ENCODE measurements at places on chromosomes 2 and 18.

GRCh38 chr2:127043367-127044164 lies 63.4 kb downstream of the BIN1 start:
- DNase-seq: no peak

DNA sequence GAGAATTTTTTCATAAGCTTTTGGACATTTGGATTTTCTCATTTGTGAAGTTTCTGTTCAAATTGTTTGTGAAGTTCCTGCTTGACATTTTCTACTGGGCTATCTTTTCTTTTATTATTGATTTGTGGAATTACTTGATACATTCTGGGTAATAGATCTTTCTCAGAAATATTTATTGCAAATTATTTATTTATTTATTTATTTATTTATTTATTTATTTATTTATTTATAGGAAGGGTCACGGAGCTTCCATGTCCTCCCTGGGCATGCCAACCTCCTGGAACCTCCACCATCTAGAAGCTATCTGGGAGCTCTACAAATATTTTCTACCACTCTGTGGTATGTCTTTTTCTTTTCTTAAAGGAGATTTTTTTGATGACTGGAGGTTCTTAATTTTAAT lies 25.7 kb upstream of the SERPINB7 start:
- no peak for DNase-seq

GRCh38 chr2:101559551-101559950 lies 84.6 kb upstream of the RFX8 start:
- DNase-seq: no peak

- DNase-seq: no peak
Observed at GRCh38 chr2:137659616-137660015, 304.7 kb upstream of the HNMT start.

- no peak for DNase-seq
Observed at GRCh38 chr2:204261846-204262245, 283.4 kb upstream of the PARD3B start.

DNA sequence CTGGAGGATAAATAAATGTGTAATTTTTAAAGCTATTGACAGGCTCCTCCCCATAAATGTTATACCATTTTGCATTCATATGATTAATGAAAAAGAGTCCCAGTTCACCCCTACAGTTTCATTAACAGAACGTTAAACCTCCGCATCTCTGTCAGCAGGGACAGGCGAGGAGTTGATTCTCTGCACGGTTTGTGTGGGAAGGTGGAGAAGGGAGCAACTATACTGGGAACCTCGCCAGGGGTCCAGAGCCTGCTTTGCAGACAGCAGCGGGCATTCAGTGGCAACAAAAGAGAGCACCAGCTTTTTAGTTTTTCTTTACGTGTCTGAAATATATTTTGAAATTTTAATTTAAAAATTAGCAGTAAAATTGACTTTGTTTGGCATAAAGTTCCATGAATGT lies 101.4 kb downstream of the FARSB start:
- no peak for DNase-seq

GRCh38 chr2:10292033-10292432 lies 10.7 kb upstream of the HPCAL1 start:
- no peak for DNase-seq

DNA sequence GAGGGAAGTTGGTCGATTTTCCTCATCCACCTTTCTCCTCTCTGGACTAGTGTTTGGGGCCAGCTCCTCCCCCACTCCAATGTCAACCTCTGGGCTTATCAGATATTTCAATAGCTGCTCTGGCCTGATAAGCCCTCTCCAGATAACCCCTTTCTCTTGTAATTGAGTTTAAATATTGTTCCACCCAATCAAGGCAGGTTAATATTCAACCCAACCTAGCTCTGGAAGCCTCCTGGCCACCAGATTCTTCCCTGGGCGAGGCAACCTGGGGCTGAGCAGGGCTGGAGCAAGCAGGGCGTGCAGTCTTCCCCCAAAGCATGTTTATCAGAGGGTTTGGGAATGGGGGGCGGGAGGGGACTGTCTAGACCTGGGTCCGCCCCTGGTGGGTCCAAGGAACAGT lies 73.8 kb downstream of the TFCP2L1 start:
- DNase-seq: no peak

DNA sequence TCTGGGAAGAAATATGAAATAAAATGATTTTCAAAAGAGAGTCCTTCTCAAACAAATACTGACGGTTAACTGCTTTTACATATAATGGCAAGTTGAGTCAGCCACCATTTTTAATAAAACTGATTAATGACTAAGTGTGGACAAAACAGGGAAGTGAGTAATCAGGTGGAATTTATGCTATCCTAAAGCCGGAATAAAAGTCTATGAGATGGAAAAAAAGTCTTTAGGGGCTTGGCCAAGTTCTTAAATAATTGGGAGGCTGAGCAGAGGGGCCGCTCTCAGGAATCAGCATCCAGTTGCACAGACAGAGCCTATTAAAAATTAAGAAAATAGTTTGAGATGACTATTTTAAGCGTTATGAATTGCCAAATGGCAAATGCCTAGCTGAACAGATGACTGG lies 58.6 kb upstream of the AFF3 start:
- DNase-seq: no peak

DNA sequence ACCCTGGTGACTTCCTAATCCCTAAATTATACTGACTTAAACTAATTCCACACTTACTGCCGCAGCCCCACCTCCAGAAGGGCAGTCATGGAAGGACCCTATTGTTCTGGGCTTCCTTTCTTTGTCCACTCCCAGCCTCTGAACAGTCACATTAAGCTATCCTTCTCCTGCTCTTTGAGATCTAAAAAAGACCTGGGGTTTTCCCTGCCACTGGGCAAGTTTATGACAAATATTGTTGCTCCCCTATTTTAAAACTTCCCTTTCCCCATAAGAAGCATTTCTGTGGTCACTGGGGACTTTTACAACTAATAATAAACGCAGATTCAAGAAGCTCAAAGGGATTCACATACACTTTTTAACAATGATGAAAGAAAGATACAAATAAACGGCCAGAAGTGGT lies 47.2 kb upstream of the XPO1 start:
- DNase-seq: no peak

- no peak for DNase-seq
Observed at GRCh38 chr2:11123856-11124759, 31.2 kb upstream of the SLC66A3 start.

GRCh38 chr18:48825101-48825745 lies 125.5 kb downstream of the SMAD7 start:
- no peak for DNase-seq

- DNase-seq: no peak
Observed at GRCh38 chr2:1546023-1546591, 132.8 kb downstream of the TPO start.

DNA sequence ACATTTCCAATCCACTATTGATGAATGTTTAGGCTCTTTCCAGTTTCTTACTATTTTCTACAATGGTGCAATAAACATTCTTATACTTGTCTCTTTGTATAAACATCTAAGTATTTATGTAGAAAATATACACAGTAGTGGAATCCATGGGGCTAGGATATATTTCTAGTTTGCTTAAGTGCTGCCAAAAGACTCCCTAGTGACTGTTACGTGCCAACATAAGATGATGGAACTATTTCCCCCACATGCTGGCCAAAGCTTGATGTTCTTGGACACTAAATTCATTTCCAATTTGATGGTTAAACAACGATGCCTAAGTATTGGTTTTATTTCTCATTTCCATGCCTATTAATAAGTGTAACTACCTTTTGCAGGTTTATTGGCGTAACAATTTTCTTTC lies 378.4 kb upstream of the HNRNPA3 start:
- no peak for DNase-seq

GRCh38 chr18:7457262-7457661 lies 109.9 kb upstream of the PTPRM start:
- DNase-seq: no peak

- no peak for DNase-seq
Observed at GRCh38 chr2:217915706-217916105, 87.1 kb downstream of the TNS1 start.

GRCh38 chr2:37683241-37683640 lies 11.8 kb upstream of the CDC42EP3 start:
- DNase-seq: no peak

DNA sequence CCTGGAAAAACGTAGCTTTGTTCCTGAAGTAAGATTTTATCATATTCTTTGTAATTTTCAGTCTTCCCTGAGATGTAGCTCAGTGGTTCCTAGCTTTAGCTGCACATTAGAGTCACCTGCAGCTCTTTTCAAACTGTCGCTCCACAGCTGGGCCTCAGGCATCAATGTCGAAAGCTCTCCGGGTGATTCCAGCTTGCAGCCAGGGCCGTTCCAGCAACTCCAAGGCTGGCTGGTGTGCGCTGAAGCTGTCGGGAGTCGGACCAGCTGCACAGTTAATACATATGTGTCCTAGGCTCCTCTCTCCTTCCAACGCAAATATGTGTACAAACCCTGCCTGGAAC lies 609 bp upstream of the ZNF2 start:
- DNase-seq: no peak

All from stimulated activated CD4-positive, alpha-beta T cell treated with anti-CD3 and anti-CD28 coated beads, TNF-alpha, amount 100 ng/mL, for 1 hour (primary cell).